Stimulated activated CD8-positive, alpha-beta memory T cell treated with anti-CD3 and anti-CD28 coated beads, Interleukin-4, amount 100 ng/mL, for 48 hours (primary cell): ENCODE measurements at places on chromosomes 2 and 18.

DNA sequence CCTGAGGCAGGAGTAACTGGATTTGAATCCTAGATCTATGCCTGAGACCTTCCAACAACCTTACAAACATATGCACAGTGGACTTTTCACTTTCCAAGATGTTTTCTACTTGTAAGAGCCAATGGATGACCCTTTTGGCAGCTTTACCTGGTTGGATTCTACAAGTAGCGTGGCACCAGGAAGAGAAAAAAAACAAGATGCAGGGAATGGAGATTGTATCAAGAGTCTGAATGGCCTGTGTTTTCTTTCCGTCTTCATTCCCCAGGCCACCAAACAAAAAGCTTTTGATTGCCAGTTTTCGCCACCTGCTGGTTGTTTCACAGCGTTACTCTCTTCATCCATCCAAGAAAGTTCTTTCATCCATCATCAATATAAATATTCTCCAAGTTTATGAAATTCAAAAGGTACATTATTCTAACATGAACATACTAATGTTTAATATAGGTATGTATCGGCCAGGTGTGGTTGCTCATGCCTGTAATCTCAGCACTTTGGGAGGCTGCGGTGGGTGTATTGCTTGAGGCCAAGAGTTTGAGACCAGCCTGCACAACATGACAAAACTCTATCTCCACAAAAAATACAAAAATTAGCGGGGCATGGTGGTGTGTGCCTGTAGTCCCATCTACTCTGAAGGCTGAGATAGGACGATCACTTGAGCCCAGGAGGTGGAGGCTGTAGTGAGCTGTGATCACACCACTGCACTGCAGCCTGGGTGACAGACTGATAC lies 3.5 kb upstream of the BCL2 start:
- DNase-seq, result peak; percentile 64

- DNase-seq, result no peak
Measured at GRCh38 chr2:98912957-98913915, 22.8 kb downstream of the CRACDL start.

- DNase-seq, result no peak
Measured at GRCh38 chr18:5285326-5285725, 10.2 kb downstream of the ZBTB14 start.

DNA sequence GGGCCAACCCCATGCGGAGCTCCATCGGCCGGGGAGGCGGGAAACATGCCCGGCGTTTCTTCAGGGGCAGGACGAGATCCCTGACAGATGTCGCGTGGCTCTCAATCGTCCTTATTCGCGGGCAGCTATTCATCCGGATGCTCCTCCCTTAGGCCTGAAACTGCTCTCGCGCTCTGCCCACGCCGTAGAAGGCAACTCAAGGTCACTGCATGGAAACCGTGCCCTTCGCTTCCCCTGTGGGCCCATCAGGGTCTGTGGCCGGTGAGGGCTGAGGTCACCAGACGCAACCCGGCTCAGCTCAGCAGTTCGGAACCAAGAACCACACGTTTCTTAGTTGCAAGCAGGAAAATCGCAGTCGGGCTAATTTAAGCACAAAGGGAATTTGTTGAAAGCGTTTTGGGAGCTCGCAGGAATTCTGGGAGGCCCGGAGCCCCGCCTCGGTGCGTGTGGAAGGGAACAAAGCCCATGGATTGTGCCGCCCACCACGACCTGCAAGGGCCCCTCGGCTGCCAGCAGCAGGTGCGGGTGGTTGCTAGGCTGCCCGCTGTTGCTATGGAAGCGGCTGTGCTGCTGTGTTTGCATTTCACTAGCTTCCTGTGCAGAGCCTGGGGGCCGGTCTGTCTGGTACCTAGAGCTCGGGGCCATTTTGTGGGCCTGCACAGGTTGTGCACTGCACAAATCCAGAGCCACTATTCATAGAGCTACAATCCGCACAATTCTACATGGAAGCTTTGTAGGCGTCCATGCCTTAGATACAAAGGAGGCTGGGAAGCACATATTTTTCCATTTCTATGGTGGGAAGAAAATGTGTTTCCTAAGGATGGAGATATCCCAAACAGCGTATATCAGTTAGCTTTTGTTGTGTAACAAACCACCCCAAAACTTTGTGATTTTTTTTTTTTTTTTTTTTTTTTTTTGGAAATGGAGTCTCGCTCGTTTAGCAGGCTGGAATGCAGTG lies 6.0 kb upstream of the ALLC start:
- DNase-seq, result peak; percentile 73

GRCh38 chr2:232672588-232672987 lies 24.5 kb upstream of the GIGYF2 start:
- DNase-seq, result no peak

- peak; percentile 73 for DNase-seq
Measured at GRCh38 chr2:54903736-54904554, 146.3 kb downstream of the RTN4 start.

DNA sequence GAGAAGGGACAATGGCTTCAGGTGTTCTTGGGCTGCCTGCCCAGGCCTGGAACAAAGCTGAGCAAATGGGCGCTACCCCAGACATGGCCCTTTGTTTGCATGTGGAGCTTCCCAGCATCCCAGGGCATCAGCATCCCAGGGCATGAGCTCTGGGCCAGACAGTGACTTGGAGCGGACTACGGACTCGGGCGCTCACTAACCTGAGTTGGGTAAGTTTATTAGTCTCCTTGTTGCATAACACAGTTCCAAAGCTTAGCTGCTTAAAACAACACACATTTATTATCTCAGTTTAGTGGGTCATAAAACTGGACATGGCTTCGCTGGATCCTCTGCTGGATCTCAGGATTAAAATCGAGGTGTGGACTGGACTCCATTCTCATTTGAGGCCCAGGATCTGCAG lies 35.8 kb downstream of the MC2R start:
- no peak for DNase-seq

GRCh38 chr2:172726172-172726735 lies 9.4 kb upstream of the RAPGEF4 start:
- no peak for DNase-seq

DNA sequence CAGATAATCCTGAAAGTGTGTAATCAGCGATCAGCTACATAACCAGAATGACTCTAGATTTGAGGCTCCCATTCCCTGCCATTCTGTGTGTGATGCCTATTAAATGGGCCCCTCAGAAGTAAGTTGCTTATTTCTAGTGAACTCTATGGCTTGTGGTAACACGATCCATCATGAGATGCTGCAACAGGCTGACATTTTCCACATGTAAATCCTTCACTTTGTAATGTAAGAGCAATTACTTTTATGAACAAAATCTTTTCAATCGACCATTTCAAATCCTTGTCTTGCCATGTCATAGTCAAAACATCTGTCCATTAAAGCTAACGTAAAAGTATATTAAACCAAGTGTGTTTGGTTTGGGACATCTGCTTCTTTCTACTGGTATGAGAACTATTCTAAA lies 175.9 kb upstream of the ETAA1 start:
- no peak for DNase-seq

DNA sequence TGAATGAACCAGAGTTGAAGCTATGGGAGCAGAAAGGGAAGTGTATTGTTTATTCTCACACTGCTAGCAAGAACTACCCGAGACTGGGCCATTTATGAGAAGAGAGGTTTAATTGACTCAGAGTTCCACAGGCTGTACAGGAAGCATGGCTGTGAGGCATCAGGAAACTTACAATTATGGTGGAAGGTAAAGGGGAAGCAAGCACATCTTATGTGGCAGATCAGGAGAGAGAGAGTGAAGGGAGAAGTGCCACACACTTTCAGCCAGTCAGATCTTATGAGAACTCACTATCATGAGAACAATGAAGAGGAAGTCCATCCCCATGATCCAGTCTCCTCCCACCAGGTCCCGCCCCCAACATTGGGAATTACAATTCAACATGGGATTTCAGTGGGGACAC lies 383.2 kb upstream of the SLC14A2 start:
- no peak for DNase-seq

DNA sequence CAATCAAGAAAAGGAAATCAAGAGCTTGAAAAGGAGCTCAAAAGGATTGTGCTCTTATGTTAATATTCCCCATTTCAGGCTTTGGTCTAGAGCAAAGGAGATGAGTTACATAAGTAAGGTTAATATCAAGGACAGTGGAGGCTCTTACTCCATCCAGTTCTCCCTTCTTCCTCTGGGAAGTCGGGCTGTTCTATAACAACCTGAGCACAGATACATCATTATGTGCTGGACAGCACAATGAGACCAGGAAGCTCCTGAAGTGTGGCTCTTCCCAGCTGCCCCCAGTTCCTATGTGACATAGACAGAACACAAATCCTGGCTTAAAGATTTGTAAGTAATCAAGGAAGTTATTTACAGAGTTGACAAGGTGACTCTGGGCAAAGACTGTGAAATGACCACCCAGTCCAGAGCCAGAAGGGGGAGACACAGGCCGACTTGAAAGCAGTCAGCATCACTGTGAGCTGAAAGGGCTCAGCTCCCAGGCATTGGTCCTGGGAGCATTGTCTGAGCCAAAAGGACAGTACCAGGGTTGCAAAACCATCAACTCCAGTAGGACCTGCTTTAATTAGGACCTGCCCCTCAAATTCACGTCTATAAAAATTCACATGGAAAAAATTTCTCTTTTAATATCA lies 917.6 kb upstream of the ACVR2A start:
- DNase-seq, result no peak

GRCh38 chr2:45211636-45212035 lies 202.4 kb upstream of the SIX2 start:
- DNase-seq, result no peak

DNA sequence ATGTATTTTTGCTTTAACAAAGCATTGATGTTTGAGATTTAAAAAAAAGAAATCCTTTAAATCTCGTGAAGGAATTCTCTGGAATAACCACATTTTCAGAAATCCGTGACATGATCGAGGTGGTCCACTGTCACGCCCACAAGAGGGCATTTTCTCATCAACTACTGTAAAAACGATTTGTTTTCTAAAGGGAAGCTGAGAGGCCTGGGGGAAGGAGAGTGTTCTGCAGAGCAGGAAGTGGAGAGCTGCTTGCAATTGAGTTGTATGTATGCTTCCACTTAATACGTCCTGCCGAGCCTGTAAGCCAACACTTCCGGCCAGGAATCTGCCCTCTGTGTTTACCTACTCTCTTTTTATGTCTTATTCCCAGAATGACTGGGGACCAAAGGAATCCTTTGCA lies 19.4 kb downstream of the KLHL29 start:
- DNase-seq, result no peak

GRCh38 chr2:196927376-196928225 lies 1.1 kb upstream of the PGAP1 start:
- peak; percentile 61 for DNase-seq

DNA sequence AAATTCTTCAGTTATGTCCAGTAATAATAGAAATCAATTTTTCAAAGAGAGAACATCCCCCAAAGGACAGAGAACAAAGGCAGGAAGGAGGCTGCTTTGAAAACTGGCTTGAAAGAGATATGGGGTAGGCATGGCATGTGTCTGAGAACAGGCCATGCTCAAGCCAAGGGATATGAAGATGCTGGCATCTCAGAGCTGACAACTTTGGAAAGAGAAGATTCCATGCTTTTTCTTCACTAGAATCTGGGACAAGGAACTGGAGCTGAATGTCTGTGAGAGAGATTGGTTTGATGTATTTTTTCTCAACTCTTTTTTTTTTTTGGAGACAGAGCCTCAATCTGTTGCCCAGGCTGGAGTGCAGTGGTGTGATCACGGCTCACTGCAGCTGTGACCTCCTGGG lies 139.8 kb upstream of the DLX2 start:
- no peak for DNase-seq

DNA sequence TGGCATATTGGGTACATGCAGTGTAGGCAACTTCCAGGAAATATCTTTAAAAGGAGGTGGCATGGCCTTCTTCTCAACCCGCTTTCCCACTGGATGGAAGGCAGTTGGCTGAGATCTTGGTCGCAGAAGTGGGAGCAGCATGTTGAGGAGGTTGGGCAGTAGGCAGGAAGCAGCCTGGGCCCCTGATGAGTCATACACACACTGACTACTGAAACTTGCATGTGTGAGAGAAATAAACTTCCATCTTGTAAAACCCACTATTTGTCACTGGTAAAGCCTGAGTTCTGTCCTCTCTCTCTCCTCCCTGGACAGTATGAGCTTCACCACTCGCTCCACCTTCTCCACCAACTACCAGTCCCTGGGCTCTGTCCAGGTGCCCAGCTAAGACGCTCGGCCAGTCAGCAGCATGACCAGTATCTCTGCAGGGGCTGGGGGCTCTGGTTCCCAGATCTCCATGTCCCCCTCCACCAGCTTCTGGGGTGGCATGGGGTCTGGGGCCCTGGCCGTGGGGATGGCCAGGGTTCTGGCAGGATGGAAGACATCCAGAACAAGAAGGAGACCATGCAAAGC lies 233.8 kb upstream of the SPRED2 start:
- no peak for DNase-seq

DNA sequence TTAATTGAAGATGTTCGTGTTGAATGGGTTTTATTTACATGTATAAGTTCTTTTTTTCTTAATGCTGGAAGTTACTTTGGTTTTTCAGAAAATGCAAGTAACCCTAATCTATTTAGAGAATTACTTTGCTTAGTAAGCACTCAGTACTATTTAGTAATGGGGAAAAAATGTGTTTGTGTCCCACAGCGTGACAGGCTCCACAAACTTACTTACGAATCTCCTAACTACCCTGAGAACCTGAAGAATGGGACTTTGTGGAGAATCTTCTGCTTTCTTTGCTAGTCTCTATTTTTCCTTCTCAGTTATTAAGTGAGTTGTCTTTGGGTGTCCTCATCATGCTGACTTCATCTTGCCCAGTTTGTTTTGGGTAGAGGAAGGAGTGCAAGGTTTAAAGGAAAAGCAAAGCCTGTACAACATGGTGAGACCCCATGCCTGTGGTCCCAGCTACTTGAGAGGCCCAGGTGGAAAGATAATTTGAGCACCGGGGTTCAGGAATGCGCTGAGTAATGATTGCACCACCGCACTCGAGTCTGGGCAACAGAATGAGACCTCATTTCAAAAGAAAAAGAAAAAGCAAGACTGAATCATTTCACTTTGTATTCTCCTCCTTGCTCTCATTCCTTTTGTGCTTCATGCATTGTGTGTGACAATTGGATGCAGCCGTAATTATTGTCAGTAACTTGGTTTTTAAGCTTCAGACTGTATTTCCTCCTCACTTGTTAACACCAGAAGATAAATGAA lies 10.2 kb downstream of the NEDD4L start:
- no peak for DNase-seq

DNA sequence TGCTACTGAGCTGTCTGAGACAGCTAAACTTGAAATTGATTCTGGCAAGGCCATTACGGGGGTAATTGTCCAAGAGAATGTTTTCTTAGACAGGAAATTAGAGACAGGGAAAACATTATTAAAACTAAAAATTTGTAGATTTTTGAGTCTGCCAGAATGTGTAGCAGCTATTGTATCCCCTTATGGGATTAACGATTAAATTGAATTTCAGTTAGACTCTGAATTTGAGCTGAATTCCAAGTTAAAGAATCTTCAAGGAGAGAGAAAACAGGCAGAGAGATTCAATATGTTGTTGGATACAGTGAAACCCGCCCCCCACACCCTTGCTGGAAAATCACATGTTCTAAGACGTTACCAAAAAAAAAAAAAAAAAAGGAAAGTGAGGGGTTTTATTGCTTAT lies 32.7 kb upstream of the CCDC68 start:
- DNase-seq, result no peak

DNA sequence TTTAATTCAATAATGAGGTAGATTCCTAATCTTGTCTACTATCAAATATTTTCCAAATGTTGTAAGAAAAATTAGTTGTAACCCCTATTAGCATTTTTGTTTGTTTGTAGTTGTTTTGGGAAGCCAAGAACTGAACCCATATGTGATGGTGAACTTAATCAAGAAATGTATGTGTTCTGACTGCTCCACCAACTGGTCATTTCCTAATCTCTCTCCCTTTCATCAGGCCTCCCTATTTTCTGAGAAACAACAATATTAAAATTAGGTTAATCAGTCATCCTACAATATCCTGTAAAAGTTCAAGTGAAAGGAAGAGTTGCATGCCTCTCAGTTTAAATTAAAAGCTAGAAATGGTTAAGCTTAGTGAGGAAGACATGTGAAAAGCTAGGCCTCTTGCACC lies 504.0 kb downstream of the EPHA4 start:
- DNase-seq, result no peak
